ENCODE measurements at places on chromosomes 7 and 10. TPM values are rescaled to one million over a fixed set of nuclear protein-coding genes. Genes with fewer than 3 reads are reported as not detected.

- DNase-seq, result no peak
These were observed 82.4 kb downstream of the PHYHIPL start for GRCh38 chr10:59258890-59259289.

The C10orf67 gene
- total RNA-seq, result 0.20 TPM

GRCh38 chr7:92695308-92696261 lies 105.4 kb upstream of the FAM133B start:
- DNase-seq, result no peak

DNA sequence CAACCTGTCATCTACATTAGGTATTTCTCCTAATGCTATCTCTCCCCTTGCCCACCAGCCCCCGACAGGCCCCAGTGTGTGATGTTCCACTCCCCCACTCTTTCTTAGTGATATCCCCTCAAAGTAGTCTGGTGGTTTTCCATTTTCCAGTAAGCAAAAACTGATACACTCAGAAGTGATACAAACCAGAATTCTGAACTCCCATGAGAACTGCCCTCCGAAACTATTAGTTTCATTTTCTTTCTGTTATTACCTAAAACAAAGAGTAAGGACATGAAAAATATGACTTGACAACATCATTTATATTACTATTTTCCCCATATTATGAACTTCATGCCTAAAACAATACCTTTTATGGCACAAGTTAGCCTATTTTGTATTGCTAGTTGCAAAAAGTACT lies 175.0 kb downstream of the OTUD1 start:
- DNase-seq, result no peak

GRCh38 chr10:51272555-51272954 lies 198.3 kb downstream of the PRKG1 start:
- no peak for DNase-seq

DNA sequence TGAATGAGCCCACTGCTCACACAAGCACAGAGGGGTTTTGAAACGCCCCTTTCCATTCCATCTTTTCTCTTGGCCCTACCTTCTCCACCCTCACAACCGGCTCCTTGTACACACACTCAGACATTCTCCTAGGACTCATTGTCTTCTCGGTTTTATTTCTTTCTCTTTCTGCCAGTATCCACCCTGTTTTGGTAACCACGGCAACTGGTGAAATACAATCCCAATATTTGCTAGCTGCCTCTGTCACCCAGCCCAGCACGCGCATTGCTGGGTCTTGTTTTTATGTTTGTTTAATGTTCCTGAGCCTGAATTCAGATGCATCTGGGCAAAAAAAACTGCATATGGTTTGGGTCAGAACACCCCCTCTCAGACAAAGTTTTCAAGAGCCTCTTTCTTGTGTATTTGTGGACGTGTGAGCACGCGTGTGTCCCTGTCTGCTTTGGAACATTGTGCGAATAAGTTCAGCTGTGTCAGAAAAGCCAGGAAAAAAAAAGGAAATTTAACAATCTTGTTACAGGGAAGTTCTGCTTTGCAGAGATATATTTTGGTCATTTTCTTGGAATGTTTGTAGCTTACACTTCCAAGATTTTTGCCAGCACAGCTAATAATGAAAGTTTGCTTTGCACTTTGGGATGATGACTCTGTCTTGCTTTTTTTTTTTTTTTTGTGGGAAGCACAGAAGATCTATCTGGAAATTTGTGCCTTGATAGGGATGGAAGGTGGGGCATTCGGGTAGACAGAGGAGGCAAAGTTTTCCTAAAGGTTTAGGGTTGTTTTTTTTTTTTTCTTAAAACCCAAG lies 225.9 kb downstream of the TRIL start:
- DNase-seq, result no peak

Data from activated naive CD8-positive, alpha-beta T cell treated with anti-CD3 and anti-CD28 coated beads, Interleukin-2, amount 10 ng/mL, durations not matched to agents 7 days and 5 days (primary cell).